ENCODE measurements at places on chromosomes 16 and 17.

DNA sequence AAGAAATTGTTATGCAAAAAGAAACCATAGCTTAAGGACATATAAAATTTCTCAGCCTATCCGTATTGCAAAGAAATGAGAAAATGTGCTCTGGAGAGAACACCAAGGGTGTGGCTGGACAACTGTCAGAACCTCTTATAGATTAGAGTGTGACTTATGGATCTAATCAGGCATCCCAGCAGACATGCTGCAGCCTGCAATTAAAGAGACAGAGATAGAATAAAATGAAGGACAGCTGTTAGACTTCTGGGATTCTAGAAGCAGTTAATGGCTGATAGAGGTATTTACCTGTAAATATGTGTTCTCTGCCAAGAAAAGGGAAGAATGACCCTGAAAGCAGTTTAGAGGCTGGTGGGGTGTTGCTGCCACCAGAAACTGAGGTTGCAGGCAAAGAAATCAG is 160.1 kb upstream of the KIF2B start:
- no peak for DNase-seq

GRCh38 chr16:66851166-66851964 is 7.2 kb downstream of the CA7 start:
- no peak for DNase-seq

DNA sequence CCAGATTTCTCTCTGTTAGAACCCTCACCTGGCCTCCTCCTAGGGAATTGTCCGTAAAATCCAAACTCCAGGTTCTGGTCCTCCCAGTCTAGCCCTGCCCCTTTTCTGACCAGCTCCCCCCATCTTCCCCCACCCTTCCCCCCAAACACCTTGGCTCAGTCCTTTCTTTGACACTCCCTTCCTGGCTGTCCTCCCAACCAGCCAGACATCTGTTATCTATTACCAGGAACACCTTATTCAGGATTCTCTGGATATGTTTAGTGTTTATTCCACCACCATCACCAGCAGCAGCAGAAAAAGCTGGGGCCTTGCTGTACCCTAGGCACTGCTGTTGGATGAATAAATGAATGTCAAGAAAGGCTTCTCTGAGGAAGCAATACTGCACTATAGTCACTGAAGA is 4.0 kb upstream of the CMTM3 start:
- DNase-seq = no peak

DNA sequence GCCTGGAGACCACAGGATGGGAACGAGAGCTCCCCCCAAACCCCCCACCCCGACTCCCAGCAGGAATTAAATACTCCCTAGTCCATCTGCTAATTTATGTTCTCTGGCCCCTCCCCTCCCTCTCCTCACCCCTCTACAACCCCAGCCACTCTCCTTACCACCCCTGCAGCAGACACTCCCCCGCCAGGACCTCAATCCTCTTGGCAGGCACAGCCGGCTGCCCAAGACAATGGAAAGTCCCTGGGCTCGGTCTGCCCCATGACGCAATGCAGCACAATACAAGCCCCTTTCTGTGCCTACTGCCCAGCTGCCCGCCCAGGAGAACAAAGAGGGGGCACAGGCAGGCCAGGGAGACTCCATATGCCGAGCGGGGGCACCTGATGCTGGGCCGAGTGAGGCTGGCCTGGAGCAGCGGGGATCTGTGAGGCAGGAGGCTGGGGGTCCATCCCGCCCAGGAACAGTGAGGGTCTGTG is 30.3 kb upstream of the CDC42EP4 start:
- DNase-seq = no peak

DNA sequence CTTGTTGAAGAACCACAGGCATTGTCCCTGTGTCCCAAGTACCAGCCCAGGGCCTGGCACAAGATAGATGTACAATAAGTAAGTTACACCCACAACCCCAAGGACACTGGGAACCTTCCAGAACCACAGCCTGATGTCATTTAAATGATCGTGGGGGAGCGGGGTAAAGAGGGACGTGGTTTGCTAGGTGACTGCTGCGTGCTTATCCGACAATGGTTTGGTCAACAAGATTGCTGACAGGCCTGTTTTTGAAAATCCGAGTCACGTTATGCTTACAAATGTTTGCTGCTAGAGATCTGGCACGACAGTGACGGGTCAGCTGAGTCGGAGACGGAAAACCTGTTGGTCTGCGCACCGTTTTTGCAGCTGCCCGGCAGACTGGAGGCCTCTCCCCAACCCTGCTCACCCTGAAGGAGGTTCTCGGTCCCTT is 22.8 kb downstream of the COTL1 start:
- no peak for DNase-seq

DNA sequence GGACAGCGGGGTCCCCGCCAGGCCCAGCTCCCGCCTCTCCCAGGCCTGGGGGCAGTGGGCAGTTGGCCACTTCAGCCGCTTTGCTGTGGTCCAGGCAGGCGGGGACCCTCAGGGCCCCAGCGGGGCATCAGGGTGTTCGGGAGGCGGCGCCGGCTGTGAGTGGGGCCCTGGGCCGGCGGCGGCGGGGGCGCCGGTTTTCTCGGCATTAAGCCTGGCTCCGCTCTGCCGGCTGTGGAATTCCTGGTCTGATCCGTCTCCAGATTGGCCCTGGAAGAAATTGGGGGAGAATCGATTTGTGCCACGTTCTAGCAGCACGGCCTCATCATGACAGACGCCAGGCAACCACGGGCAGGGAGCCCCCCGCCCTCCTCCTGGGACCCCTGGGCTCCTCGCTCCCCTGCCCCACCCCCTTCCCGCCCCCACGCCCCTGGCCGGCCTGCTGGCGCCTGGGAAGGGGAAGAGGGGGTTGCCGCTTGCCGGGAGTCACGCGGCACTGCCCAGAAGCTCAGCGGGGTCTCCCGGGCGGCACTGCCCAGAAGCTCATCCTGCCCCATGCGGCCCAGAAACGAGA is 28.6 kb upstream of the SSTR5 start:
- DNase-seq = no peak

DNA sequence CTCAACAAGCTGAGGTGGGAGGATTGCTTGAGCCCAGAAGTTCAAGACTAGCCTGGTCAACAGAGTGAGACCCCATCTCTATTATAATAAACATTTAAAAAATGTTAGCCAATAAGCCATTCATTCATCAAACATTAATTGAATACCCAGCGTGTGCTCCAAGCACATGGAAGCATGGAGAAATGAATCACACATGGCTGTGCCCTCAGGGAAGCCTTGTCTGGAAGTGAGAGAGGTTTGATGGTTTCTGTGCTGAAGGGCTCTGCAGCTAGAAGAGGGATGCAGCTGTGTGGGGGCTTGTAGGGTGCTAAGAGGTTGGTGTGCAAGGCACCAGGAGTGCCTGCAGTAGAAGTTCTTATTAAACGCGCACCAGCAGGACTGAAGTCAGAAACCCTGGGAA is 11.2 kb downstream of the CYB5D2 start:
- DNase-seq = no peak

DNA sequence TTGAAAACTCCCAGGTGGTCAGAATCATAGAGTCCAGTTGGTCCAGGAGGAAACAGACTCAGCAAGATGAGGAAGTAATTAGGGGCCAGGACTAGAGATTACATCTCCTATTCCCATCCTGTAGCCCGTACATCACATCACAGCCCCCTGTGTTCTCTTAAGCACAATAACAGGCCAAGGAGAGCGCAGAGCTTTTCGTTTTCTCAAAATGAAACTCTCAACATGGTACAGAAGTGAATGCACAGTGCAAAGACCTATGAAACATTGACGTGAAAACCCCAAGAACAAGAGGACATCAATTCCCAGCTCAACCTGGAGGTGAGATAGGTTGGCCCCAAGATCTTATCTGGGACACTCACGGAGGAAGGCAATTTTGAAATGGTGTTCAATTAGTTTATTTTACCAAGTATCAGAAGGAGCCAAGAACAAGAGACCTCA is 9.0 kb downstream of the PIK3R5 start:
- no peak for DNase-seq

Measured in esophagus squamous epithelium (tissue), 5 donors.